ENCODE measurements at places on chromosomes 3 and 15.
A peak's percentile ranks its signal among the peaks of the same experiment; 100 is the strongest.

GRCh38 chr15:90078965-90079364 is 23.3 kb downstream of the IDH2 start:
- DNase-seq, result no peak

DNA sequence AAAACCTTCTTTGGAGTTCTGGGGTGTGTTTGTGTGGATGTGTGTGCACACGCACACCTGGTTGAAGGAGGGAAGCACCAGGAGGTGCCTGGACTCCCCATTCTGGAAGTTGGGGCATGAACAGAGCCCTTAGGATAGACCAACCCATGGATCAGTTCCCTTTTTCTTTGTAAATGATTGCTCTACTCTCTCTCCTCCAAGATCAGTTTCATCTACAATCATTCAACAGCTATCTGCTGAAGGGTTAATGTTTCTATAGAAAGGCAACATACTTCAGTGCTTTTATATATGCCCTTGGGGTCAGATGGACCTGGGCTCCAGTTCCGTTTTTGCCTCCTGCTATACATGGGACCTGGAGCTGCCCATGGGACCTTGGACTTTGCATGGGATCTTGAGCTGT is 352.1 kb upstream of the CFAP20DC start:
- no peak for DNase-seq

GRCh38 chr3:31891876-31892455 is 89.1 kb downstream of the OSBPL10 start:
- no peak for DNase-seq

DNA sequence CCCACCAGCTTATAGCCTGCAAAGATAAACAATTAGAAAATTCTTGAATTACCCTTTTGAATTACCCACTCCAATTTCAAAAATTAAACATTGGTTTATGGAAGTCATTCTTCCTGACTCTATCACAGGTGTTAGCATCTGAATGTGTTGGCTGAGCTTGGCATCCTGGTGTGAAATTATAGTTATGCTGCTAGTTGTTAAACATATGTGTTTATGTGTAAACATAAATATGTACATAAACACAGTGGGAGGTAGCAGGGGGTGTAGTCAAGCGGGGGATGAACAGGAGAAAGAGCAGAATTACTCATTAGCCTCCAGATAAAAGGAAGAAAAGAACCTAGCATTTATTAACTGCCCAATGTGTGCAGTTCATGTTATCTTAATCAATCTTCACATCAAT is 530.2 kb downstream of the MCTP2 start:
- DNase-seq, result no peak

GRCh38 chr15:90145259-90145658 is 43.0 kb upstream of the IDH2 start:
- DNase-seq, result no peak

GRCh38 chr3:110810356-110810755 is 261.3 kb upstream of the NECTIN3 start:
- DNase-seq, result no peak

DNA sequence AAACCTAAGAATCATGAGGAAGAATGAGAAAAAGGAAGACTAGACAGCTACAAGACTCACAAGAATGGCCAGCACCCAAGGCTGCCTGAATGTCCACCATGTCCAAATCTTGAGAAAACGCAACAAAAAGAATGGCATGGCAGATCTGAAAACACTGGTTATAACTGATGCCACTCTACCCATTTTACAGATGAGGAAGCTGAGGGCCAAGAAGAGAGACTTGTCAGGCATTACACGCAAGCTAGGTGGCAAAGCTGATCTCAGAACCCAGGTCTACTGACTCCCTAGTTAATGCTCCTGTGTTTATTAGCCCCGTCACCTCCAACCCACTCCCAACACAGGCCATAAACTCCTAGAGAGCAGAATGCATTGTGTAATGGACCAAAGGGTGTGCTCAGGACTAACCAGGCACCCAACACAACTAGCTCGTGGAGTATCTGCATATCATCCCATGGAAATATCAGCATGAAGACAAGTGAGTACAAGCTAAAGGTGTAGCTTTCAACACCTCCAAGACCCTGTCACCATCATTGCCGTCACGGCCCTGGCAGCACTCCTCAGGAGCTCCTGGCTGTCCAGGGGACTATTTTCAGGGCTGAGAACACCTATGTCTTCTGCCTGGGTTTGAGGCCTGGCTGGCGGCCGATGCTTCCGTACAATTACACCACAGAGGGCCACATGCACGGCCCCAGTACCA is 111.7 kb downstream of the XXYLT1 start:
- no peak for DNase-seq

DNA sequence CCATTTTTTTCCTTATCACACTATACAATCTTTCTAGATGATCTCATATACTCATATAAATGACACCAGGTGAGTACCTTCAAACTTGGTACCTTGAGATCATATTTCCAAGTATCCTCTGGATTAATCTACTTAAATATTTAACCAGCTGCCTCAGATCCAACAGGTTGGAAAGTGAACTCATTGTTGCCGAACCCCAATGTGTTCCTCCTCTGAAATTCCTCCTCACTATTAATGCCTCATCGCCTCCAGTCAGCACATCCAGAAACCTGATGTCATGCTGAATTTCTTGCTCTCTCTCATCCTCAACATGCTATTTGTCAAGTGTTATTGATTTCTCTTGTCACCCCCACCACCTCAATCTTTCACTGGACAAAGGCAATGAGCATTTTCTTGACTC is 221.8 kb downstream of the FMN1 start:
- DNase-seq, result no peak

- no peak for DNase-seq
Observed at GRCh38 chr3:65655061-65655460, 383.7 kb downstream of the MAGI1 start.

GRCh38 chr3:61650276-61650675 is 88.9 kb downstream of the PTPRG start:
- no peak for DNase-seq

- no peak for DNase-seq
Observed at GRCh38 chr15:38707802-38708671, 143.4 kb upstream of the RASGRP1 start.

DNA sequence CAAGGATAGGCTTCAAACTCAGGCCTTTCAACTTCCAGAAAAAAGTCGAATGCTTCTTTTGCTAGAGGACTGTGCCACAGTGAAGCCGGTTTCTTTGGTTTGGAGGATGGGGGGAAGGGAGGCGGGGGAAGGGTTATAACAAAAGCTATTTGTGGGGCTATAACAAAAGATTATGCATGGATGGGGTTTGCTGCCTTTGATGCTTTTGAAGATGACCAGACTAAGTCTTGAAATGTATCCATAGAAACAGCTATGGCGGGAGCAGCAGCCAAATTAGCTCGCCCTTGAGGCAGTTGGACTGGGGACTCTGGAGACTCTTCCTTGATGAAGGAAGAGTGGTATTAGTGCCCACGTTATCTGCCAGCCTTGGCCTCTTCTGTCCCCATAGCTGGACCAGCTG is 47.5 kb downstream of the SRGAP3 start:
- DNase-seq, result no peak

DNA sequence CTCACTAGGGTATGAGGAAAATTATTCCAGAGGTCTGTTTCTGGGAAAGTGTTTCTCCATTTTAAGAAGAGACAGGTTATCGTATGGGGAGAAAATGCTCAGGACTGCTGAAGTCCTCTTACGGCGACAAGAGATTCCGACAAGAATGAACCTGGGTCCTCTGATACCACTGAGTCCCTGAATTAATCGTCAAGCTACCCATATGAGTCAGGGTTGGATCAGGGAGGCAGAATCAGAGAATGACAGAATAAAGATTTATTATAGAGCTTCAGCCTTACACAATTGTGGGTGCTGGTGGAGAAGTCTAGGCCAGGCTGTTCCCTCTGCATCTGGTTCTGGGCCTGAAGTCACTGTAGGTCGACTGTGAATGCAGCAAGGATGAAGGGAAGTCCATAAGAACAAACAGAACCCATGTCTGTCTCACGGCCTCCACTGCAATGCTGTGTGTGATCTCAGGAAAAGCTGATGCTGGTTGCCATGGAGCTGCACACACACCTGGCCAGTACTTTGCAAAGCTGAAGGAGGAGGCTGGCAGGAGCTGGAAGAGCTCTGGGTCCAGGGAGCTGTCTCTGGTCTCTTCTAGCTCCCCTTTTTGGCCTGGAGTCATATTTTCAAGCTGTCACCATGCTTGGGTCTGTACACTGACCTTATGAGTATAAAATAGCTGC is 83.9 kb downstream of the HHLA2 start:
- DNase-seq, result no peak

DNA sequence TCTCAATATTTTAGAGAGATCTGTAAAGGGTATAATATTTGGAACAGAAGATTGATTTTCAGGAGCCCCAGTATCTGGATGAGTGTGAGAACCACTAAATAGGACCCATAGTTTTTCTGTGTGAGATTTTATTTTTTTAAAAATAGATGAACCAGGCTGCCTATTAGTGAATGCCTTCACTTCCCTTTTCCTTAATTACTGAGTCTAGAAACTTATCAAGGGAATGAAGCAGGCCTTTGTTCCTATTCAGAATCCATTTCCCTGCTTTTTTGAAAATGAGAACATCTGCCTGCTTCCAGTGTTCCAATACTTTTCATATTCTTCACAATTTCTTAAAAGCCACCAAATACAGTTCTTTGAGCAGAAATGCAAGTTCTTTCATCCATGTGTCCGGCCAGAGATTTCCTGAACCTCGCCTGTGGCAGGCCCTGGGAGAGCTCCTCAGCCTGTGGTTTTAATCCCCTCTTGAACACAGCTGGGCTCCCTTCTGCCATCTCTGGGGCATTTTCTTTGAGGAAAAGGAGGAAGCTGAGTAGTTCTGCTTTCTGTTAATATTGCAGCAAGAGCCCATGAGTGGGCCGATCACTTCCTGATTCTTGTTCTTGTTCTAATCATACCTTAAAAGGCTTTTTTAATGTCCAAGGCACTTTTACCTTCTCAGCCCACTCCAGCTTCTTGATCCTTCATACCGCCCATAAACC is 4.7 kb downstream of the EHD4 start:
- no peak for DNase-seq

- DNase-seq, result peak; percentile 67
Observed at GRCh38 chr15:83248151-83249029, 36.1 kb downstream of the BNC1 start.

DNA sequence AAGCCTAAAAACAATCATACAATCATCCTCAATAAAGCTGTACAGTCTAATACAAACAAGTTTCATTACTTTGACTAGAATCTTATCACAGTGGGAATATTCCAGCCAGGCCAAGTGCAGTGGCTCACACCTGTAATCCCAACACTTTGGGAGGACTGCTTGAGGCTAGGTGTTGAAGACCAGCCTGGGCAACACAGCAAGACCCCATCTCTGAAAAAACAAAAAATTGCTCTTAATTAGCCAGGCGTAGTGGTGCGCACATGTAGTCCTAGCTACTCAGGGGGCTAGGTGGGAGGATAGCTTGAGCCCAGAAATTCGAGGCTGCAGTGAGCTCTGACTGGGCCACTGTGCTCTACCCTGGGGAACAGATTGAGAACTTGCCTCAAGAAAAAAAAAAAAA is 3.3 kb downstream of the RPN1 start:
- DNase-seq, result no peak

- no peak for DNase-seq
Observed at GRCh38 chr15:96064351-96064756, 266.1 kb upstream of the NR2F2 start.

DNA sequence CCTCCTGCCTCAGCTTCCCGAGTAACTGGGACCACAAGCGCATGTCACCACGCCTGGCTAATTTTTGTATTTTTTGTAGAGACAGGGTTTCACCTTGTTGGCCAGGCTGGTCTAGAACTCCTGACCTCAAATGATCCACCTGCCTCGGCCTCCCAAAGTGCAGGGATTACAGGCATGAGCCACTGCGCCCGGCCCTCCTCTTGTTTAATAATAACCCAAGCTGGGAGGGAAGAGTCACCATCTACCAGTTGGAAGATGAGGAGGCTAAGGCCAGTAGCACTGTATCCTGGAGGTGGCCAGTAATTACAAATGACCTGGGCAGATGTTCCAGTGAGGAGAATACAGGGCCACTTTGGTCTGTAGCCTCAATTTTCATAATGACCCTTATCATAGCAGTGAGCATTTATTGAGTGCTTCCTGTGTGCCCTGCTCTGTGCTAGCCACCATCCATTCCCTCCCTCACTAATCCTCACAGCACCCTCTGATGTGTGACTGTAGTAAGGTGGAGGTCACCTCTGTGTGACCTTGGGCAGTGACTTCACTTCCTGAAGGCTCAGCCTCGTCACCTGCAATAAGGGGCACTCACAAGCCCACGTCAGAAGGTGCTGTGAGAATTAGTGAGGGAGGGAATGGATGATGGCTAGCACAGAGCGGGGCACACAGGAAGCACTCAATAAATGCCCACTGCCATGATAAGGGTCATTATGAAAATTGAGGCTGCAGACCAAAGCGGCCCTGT is 64.2 kb downstream of the ABTB1 start:
- no peak for DNase-seq

GRCh38 chr3:131972550-131972949 is 62.3 kb downstream of the CPNE4 start:
- DNase-seq, result no peak

GRCh38 chr3:105399611-105400010 is 32.9 kb downstream of the ALCAM start:
- no peak for DNase-seq

- DNase-seq, result no peak
Observed at GRCh38 chr3:146750196-146750595, 145.1 kb upstream of the PLSCR5 start.

DNA sequence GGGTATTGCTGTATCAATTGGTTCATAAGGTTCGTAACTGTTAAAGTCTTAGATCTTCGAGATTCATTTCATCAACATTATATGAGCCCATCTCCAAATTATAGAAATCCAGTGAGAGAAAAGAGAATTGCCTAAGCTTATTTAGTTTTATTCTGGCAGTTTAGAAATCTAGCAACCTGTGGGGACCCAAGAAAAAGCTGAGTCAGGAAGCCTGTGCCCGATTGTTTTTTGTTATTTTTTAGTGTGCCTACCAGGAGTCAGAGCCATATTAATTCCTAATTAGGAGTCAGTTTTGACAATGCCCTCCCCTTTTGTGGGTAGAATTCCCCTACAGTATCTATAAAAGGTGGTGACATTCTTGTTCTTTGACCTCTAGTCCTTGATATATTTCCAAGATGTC is 59.6 kb downstream of the SPRED1 start:
- DNase-seq, result no peak

DNA sequence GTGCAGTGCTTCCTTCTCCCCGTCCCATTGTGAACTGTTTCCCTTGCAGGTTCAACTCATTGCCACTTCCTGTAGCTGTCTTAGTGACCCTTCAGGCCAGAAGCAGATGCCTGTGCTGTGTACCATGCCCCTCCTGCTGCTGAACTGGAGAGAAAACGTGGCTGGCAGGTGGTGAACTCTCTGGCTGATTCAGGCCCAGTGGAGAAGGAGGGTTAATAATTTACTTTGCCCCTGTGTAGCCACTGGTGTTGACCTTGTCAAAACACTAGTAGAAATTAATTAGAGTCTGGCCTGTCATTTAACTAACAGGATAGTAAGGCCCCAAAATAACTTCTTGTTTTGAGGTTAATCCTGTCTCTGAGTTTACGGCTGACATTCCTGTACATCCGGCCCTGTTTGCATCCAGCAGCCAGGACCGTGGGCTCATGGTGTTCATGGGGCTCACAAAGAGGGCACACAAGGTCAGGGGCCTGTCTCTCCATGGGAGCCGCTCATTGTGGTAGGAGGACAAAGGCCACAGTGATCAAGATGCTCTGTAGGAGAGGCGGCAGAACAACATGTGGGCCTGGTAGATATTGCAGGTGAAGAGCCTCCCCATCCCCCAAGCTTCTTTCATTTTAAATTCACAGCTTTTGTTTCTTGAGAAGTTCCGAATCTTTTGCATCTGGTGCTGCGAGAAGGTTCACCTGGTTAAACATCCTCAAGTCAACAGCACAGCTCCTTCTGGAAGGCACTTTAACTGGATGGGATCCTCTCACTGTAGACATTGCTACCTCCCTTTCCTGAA is 101.6 kb downstream of the CGNL1 start:
- DNase-seq, result no peak
